AG08395 (cell line): ENCODE measurements at places on chromosomes 1 and 21.

DNA sequence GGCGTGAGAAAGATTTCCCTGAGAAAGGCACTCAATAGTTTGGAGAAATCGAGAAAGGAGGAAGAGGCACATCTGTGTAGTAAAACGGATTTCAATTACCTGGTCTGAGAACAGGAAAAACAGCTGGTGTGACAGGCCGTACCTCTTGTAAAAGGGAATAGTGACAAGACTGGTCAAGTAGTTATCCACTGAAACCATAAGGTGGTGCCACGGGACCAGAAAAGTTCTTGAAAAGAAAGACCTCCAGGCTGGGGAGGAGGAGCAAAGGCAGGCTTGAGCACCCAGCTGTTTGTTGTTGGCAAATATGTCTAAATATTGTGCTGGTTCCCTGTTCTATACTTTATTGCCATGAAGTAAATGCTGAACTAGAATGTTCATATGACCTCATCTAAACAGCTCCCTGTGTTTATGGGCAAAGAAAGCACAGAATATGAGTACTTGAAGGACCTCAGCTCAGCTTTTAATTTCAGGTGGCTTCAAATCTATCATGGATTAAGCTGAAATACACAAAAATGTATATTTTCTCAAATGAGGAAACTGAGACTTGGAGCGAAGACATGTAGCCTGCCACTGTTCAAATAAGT lies 4.0 kb downstream of the HAO2 start:
- DNase-seq, result peak; percentile 52

DNA sequence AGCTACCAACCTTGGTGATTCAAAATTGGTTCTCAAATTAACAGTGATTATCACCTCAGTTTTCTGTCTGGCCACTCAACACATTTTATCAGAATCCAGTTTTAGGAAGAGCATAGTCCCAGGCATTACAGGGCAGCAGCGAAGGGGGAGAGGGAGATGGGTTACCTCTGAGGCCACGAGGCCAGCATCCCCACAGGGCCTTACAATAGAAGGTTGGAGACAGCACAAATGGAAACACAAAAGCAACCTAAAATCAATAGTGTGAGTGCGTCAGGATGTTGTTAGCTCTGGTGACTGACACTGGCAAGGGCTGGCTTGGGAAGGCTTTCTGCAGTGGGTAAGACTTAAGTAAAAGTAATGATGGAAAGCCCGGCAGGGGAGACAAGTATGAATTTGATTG lies 79.5 kb downstream of the JAK1 start:
- no peak for DNase-seq

DNA sequence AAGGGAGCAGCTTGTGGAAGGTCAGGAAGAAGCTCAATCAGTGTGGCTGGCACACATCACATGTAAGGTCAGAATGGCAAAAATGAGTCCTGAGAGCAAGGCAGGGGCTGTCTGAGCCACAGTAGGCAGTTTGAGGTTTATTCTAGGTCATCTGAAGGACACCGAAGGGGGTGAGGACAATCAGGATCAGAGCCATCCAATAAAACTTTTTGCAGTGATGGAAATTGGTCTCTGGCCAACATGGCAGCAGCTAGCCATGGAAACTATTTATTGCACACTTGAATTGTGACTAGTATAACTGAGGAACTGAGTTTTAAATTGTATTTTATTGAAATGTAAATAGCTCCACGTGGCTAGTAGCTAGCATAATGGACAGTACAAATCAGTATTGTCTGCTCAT lies 97.0 kb upstream of the CACNA1E start:
- DNase-seq, result no peak

GRCh38 chr1:27145934-27146354 lies 9.0 kb downstream of the SLC9A1 start:
- DNase-seq, result peak; percentile 89

GRCh38 chr1:20787840-20788795 lies 1.0 kb upstream of the HP1BP3 start:
- peak; percentile 36 for DNase-seq

DNA sequence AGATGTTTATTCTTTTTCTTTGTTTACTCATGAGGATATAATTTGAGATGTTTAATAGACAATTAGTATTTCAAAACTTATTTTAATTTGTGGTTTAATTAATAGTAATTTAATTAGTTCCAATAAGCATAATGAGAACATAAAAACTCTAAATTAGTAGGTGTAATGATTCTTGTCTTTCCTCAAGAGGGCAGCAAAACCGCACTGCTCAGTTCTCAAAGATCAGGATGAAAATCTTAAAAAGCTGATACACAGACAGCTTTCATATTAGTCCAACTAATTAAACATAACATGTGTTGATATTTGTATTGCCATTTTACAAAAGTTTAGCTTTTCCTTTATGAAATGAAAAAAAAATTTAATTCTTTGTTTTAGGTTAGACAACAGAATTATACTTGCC lies 106.7 kb upstream of the C21orf91 start:
- DNase-seq, result no peak

- DNase-seq, result no peak
Observed at GRCh38 chr1:151072224-151072623, 1.7 kb downstream of the GABPB2 start.

GRCh38 chr1:51518586-51519047 lies 449 bp downstream of the EPS15 start:
- peak; percentile 13 for DNase-seq

- no peak for DNase-seq
Observed at GRCh38 chr1:162444903-162445302, 33.0 kb upstream of the SH2D1B start.

DNA sequence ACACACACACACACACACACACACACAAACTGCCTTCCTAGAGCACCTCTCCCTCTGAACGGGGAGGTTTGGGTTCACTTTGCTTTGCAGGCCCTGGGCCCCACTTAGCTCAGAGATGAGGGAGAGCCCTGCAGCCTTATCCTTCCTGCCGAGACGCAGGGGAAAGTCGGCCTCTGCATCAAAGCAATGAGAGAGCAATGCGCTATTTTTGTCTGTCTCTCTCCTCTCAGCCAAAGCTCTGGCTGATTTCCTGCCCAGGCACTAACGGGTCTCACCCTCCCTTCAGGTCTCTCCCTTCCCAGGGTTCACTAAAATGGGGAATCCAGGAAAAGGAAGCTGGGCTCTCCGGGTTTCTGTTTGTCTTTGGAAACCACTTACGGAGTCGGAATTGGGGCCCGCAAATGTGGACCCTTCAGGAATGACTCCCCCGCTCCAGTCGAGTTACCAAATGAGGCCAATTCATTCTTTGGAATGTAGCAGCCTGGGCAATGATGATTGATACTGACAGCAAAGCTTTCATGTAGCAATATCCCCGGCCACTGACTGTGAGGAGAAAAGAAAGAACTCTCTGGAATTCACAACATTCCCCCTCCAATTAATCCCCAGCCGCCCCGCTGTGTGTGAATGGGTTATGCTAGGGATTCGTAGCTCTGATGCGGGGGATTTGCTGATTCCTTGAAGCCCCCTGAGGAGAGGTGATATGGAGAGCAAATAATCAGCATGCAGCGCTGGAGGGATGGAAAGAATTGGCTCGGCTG lies 61.5 kb upstream of the WLS start:
- DNase-seq, result no peak

DNA sequence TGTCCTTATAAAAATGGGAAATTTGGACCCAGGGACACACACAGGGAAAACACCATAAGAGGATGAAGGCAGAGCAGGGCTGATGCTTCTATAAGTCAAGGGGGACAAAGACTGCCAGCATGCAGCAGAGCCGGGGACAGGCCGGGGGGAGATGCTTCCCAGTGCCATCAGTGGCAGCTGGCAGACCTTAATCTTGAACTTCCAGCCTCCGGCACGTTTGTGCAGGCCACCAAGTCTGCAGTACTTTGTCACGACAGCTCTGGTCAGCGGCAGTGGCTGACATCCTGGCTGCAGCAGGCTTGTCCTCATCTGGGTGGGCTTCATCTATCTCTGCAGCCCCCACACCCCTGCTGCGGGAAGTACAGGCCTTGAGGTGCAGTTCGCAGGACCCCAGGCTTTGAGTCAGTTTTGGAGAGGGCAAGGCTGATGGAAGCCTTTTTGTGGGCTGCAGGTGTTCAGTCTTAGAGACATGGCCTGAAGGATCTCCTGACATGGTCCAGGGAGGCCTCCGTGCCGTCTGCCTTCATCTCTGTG lies 186.0 kb downstream of the DYRK1A start:
- no peak for DNase-seq

DNA sequence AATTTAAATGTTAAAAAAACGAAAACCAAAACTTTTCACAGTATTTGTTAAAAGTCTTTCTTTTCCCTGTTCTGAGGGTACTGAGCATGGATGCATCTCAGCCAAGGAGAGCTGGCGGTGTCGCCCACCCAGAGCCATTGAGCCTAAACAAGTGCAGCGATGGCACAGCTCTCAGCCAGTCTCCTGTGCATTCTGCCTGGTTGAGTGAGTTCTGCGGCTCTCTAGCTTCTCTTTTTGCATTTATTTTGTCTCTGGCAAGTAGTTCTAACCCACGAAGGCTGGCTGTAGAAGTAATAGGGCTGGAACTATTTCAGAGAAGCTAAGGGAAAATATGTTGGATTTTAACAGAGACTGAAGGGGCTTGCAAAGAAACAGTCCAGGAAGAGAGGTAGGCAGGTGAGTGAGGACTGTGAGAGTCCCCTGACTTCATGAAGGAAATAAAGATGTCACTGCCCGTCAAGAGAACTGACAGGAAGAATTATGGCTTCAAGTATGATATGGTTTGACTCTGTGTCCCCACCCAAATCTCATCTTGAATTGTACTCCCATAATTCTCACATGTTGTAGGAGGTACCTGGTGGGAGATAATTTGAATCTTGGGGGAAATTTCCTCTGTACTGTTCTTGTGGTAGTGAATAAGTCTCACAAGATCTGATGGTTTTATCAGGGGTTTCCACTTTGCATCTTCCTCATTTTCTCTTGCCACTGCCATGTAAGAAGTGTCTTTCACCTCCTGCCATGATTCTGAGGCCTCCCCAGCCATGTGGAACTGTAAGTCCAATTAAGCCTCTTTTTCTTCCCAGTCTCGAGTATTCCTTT lies 35.7 kb upstream of the LIN9 start:
- no peak for DNase-seq
